ENCODE measurements at places on chromosomes 3 and 15.

DNA sequence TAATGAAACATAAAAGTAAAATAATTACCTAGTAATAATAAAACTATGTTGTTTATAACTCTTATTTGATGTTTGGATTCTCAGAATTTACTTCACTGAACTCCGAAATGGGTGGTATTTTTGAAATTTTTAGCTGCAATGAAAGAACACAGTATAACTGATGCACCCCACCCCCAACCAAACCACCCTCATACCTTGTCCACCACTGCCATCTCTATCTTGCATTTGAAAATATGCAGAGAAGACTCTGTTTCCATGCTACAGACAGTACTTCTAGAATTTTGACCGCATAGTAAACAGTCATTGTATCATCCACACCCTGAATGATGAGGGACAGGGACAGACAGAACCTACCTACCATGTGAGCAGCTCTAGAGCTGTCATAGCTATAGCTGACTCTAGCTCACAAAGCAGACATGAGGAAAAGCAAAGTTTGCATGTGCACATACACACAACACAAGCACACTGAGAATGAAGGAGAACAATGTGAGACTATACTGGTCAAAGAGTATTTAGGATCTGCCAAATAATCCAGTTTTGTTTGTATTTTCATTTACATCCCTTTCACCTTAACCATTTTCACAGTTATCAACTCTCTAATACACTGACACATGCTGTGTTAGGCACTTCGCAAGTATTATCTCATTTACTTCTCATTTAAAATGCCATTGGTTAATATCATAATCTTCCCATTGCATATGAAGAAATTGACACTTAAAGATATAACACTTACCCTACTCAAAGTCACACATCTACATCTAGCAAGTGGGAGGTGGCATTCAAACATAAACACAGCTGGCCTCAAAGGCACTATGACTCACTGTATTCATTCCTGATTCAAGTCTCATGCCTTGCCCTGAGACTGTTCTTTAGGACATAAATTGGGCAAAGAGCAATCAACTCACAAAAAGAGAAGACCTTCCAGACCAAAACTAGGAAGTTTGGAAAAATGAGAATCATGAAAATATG is 1014.7 kb upstream of the CFAP20DC start:
- H3K27ac ChIP-seq: peak overlapping the region; percentile 42
- H3K36me3 ChIP-seq: no peaks in the 10 kb centered on the region
- DNase-seq: no peak

GRCh38 chr3:143511174-143511879 is 336.9 kb downstream of the SLC9A9 start:
- H3K36me3 ChIP-seq: no peaks in the 10 kb centered on the region
- no peaks in the 10 kb centered on the region for H3K4me1 ChIP-seq
- no peak overlapping the region for H3K4me3 ChIP-seq
- DNase-seq: no peak

DNA sequence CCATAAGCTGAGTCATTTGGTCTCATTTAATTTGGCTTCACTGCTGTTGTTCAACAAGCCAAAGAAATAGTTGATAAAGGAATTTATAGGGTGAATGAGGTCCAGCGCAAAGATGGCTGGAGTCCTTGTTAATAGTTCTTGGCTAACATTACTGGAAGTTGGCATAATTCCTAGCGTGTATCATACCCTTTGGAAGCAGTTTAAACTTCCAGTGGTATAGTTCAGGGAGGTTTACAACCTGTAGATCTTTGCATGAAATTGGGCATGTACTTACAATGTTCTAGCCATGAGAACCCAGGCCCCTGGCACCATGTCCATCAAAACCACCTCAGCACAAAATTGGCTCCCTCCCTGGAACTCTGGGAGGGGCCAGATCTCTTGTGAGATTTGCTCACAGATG is 380.8 kb downstream of the LRTM1 start:
- no peaks in the 10 kb centered on the region for H3K36me3 ChIP-seq
- H3K27me3 ChIP-seq: no peaks in the 10 kb centered on the region

GRCh38 chr3:58158442-58159153 is 52.2 kb downstream of the DNASE1L3 start:
- no peak overlapping the region for H3K4me3 ChIP-seq
- H3K4me1 ChIP-seq: no peaks in the 10 kb centered on the region
- no peaks in the 10 kb centered on the region for H3K27me3 ChIP-seq
- no peak for DNase-seq
- H3K27ac ChIP-seq: no peak overlapping the region
- H3K36me3 ChIP-seq: peaks cover 55% of the 10 kb centered on the region

DNA sequence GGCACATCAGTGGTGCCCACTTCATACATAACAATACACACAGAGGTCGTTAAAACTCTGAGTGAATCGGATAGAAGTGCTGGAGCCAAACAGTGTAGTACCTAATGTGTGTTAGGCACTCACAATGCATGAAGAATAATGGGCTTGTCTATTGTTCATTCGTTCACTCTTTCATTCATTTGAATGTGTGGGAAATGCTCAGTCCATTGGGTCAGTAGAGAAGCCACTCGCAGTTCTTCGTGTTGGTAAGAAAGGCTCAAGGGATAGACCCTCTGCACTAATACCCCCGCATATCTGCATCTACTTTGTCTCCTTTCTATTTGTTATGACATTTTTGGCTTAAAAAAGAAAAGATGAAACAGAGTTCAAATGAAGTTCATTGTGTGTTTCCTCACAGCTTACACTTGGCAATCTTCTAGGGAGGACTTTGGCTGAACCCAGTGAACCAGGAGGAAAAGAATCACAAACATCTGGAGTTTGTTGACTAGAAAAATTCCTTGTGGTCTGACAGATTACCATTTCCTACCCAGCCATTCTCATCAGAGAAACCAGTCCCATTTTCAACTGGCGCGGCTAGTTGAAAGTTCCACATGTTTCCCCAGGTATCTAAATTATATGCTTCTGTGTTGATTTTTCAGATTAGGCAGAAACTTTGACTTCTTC is 32.8 kb upstream of the MFSD1 start:
- H3K4me3 ChIP-seq: no peak overlapping the region
- no peaks in the 10 kb centered on the region for H3K36me3 ChIP-seq
- DNase-seq: no peak
- no peaks in the 10 kb centered on the region for H3K27me3 ChIP-seq

- no peaks in the 10 kb centered on the region for H3K36me3 ChIP-seq
- peaks cover 15% of the 10 kb centered on the region for H3K4me1 ChIP-seq
- H3K27me3 ChIP-seq: no peaks in the 10 kb centered on the region
- H3K4me3 ChIP-seq: peak overlapping the region; percentile 78
- peak; percentile 51 for DNase-seq
These were observed 624 bp downstream of the AKAP13 start for GRCh38 chr15:85380812-85381642.
